ENCODE measurements at places on chromosomes 4 and X.
A peak's percentile ranks its signal among the peaks of the same experiment; 100 is the strongest.

DNA sequence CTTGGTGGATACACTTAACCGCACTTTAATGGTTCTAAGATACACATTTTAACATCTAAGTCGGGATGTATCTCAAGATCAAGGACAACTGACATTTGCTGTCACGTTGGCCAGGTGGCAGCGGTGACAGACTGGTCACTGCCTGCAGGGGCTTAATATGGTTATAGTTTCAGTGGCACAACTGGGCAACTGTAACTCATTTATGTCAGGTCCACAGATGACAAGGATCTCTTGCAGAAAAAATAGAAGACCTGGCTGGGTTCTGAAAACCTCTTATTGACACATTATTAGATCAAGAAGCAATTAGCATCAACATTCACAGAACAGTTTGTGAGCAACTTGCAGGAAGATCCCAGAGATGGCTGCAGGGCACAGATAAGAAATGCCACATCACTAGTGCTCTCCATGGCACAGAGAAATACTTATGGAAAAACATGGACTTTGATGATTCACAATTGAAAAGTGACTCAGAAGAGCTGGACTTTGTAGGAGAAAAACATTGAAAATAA lies 99.6 kb upstream of the SORBS2 start:
- DNase-seq: no peak

GRCh38 chr4:172946503-172946902 lies 222.1 kb upstream of the GALNT7 start:
- DNase-seq: no peak

GRCh38 chrX:40154250-40154852 lies 56.6 kb upstream of the BCOR start:
- DNase-seq: peak; percentile 75

DNA sequence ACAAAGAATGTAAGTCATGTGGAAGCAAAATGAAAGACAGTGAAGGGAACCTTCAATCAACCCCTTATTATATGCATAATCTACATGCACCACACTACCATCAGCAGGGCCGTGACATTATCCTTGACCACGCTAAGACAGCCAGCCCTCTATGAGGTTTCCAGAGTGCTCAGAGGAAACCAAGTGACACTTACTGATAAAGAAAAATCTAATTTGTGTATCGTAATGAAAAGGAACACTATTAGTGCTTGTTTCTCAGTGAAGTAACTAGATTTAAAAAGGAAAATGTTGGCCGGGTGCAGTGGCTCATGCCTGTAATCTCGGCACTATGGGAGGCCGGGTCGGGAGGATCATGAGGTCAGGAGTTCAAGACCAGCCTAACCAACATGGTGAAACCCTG lies 56.4 kb downstream of the ABCG2 start:
- DNase-seq: no peak

DNA sequence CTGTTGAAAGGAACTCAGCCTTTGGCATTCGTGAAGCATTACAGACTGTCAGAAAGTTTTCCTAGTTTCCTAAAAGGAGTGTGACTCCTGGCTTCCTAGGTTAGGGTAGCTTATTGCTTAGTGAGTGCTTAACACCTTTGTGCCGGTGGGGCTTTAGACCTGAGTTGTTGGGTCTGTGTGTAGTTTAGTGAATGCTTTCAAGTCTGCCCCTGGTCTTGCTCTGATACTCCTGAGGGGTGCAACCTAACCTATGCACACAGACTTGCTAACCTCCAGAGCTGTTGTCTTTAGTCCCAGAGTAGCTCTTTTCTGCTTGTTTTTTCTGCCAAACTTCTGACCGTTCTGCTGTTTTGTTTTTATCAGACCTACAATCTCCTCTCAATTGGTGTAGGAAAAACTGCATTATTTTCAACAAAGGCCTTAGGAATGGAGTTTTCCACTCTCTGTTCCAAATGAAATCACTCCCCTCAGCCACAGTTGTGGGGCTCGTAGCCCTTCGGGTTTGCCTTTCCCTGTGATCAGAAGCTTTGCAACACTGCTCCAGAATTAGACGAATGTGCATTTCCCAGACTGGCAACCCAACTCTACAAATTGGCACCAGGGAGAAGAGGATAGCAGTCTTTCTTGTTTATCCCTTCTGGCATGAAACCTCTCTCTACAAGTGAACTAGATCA lies 1399.1 kb upstream of the PCDH7 start:
- DNase-seq: no peak

DNA sequence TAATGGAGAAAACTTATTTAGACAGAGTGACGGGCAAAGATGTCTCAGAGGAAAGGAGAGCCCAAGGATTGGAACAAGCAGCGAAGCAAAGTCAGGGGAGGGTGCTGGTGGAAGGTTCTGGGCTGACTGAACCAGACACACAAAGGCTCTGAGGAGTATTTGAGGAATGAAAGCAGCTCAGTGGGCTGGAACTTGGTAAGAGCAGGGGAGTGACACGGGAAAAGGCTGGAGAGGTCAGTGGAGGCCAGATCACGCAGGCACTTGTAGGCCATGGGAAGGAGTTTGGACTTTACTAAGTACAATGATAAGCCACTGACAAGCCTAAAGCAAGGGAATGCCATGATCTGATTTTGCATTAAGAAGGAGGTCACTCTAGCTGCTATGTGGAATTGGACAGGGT lies 71.4 kb downstream of the TSC22D3 start:
- DNase-seq: no peak

DNA sequence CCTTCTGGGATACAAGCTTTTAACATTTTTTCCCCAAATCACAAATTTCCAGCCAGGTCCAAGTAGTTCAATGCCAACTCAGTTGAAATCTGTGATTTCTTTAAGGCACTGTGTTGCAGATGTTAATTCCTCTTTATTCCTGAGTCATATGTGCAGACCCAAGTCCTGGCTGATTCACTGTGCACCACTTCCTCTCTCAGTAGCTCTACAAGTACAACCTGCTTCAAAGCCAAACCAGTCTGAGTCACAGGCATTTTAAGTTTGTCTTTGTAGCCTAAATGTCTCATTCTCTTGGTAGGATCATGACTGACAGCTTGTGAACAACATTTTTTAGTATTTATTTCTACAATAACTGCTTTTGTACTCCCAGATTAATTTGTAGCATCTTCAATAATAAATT lies 165.6 kb upstream of the S100G start:
- no peak for DNase-seq

GRCh38 chr4:130035391-130035790 lies 939.4 kb downstream of the C4orf33 start:
- DNase-seq: no peak

DNA sequence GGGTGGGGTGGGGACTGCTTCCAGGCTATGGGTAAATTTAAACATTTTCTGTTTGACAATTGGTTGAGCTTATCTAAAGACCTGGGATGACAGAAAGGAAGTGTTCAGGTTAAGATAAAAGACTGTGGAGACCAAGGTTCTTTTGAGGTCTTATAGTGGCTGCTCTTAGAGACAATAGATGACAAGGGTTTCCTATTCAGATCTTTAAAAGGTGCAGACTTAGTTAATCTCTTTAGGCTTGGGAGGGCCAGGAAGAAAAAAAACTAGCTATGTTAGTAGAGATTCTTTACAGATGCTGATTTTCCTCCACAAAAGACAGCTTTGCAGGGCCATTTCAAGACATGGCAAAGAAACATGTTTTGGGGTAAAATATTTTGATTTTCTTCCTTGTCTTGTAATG lies 972.5 kb downstream of the CCSER1 start:
- no peak for DNase-seq

GRCh38 chr4:48698029-48698971 lies 81.8 kb downstream of the FRYL start:
- no peak for DNase-seq

DNA sequence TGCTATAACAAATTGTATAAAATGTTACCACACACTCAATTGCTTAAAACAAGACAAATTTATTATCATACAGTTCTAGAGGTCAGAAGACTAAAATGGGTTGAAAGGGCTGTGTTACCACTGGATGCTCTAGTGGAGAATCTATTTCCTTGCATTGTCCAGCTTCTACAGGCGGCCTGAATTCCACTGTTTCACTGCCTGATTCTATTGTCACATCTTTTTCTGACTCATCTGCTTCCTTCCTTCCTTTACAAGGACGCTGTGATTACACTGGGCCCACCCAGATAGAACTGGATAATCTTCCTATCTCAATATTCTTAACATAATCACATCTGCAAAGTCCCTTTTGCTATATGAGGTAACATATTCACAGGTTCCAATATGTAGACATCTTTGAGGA lies 19.4 kb upstream of the ARMCX1 start:
- no peak for DNase-seq

DNA sequence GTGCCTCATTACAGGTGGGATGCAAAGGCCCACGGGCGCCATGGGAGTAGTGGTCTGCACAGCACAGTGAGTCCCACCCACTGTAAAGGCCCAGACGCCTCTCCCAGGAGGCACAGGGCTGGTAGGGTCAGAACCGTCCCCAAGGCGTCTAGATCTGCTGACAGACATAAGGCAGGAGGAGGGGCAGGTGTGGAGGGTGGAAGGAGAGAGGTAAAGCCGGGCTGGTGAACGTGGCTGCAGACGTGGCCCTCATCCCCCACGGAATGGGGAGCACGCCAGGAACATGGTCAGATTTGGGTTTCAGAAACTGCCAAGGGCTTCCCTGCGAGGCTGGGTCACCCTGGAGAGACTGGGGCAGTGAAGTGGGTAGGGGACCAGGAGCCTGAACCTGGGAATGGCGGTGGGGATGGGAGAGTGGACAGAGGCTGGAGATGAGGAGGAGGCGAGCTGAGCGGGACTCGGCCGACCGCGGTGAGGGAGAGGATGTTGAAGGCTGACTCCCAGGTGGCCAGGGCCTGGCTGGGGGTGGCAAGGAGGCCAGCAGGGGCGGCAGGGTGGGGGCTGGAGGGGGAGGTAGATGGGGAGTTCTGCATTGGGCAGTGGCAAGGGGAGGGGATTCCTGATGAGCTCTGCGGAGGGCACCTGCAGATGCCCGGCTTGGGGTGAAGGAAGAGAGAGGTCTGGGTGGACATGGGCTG lies 184.9 kb downstream of the AFAP1 start:
- DNase-seq: no peak

GRCh38 chrX:43970528-43970927 lies 2.7 kb downstream of the NDP start:
- no peak for DNase-seq

GRCh38 chrX:53084863-53085262 lies 2.7 kb downstream of the TSPYL2 start:
- DNase-seq: no peak

GRCh38 chr4:174650711-174651355 lies 128.5 kb upstream of the HPGD start:
- no peak for DNase-seq

- no peak for DNase-seq
Measured at GRCh38 chrX:39749135-39749534, 348.6 kb downstream of the BCOR start.

- no peak for DNase-seq
Measured at GRCh38 chr4:7736436-7737267, 203.0 kb downstream of the AFAP1 start.

- DNase-seq: no peak
Measured at GRCh38 chr4:150743564-150744342, 161.8 kb downstream of the MAB21L2 start.
